Natural killer cell (primary cell): ENCODE measurements at places on chromosomes 5 and 9.

- DNase-seq, result no peak
- H3K27me3 ChIP-seq, result no peaks in the 10 kb centered on the region
- H3K4me3 ChIP-seq, result no peak overlapping the region
- H3K4me1 ChIP-seq, result no peaks in the 10 kb centered on the region
- no peaks in the 10 kb centered on the region for H3K36me3 ChIP-seq
Measured at GRCh38 chr5:125450771-125451170, 704.3 kb upstream of the ZNF608 start.

- H3K4me1 ChIP-seq, result peaks cover 23% of the 10 kb centered on the region
- DNase-seq, result no peak
- H3K27ac ChIP-seq, result peak overlapping the region; percentile 95
- peaks cover 7% of the 10 kb centered on the region for H3K36me3 ChIP-seq
- H3K27me3 ChIP-seq, result no peaks in the 10 kb centered on the region
Measured at GRCh38 chr9:113409481-113409880, 994 bp downstream of the POLE3 start.

- no peak overlapping the region for H3K27ac ChIP-seq
- no peaks in the 10 kb centered on the region for H3K4me1 ChIP-seq
- H3K27me3 ChIP-seq, result no peaks in the 10 kb centered on the region
- no peaks in the 10 kb centered on the region for H3K36me3 ChIP-seq
- DNase-seq, result no peak
Measured at GRCh38 chr9:2613730-2614271, 7.8 kb upstream of the VLDLR start.

DNA sequence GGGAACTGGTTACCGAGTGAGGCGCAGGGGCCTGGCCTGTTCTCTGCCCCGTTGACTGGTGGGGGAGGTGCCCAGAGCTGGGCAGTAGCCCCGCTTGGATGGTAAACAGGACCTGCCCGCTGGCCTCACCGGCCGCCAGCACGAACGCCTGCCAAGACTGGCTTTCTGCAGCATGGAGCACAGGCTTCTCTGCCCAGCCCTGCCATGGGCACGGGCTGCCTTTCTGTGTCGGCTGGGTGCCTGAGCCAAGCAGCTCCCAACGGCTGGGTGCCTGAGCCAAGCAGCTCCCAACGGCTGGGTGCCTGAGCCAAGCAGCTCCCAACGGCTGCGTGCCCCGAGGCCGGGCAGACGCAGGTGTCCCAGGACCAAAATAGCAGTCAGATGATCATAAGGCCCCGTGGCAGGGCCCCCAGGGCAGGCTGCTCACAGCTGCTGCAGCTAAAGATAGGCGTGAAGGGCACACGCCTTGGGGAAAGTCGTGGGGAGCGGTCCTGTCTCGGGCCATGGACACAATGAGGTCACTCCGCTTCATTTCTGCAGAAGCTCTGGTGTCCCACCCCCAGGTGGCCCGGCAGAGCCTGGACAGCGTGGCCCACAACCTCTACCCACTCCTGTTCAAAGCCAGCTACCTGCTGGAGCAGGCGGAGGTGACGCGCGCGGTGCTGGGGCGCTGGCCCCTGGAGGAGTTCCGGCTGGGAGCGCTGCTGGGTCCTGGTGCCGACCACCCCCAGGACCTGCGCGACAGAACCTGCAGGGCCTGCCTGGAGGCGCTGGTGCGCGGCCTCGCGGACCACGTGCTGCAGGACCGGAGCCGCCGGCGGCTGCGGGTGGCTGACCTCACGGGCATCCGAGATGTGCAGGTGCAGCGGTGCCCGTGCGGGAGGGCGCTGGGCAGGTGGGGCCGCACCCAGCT lies at the start of gene LRRC14B:
LRRC14B (plus strand) TSS at position 460 of the 913 bp plus-strand sequence; CDS start at position 504, 44 bp downstream.
- H3K36me3 ChIP-seq, result no peaks in the 10 kb centered on the region
- H3K4me1 ChIP-seq, result peaks cover 9% of the 10 kb centered on the region
- DNase-seq, result no peak
- H3K27me3 ChIP-seq, result no peaks in the 10 kb centered on the region
- no peak within 1 kb of the TSS for H3K27ac ChIP-seq

DNA sequence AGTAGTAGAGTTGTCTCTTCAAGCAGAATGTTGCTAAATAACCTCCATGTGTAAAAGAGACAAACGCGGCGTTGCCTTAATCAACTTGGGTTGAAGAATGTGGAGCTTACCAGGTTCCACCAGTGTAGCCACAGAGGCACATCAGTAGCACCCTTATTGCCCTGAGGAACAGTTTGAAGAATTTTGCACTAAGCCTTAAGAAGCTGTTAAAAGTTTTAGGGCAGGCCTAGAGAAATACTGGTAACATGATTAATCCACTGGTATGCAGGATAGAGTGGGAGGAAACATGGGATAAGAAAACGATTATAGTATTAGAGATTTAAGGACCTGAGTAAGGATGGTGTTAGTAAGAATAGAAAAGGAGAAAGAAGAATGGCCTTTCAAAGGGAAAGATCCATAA lies 100.6 kb downstream of the ZCCHC7 start:
- no peaks in the 10 kb centered on the region for H3K36me3 ChIP-seq
- no peak overlapping the region for H3K4me3 ChIP-seq
- no peak for DNase-seq

DNA sequence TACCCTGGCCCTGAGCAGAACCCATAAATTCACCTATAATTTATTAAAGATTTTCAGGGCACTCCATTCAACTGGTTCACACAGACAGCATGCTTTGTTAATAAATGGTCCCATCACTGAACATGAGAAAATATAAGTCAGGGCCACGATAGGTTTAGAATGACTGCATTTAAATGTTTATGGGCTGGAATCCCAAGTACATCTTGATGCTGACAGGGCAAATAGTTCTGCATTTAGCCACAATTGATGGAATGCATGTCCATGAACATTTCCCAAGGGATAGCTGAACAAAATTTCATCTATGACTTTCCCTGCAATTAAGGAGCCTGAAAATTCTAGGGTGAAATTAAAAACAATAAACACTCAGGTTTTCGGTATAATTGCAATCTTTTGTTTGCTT lies 124.5 kb downstream of the CAAP1 start:
- no peaks in the 10 kb centered on the region for H3K36me3 ChIP-seq
- no peak overlapping the region for H3K4me3 ChIP-seq
- no peaks in the 10 kb centered on the region for H3K4me1 ChIP-seq
- H3K27me3 ChIP-seq, result no peaks in the 10 kb centered on the region

DNA sequence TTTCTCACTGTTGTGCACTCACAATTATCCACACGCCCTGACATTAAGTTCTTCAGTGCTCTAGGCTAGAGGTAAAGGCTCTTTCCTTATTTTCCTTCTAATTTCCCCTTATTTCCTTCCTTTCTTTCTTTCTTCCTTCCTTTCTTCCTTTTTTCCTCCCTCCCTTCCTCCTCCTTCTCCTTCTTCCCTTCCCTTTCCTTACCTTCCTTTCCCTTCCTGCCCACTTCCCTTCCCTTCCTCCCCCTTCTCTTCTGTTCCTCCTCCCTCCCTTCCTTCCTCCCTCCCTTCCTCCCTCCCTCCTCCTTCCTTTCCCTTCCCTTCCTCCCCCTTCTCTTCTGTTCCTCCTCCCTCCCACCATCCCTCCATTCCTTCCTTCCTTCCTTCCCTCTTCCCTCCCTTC lies 317.0 kb upstream of the IRX1 start:
- no peaks in the 10 kb centered on the region for H3K4me1 ChIP-seq
- no peaks in the 10 kb centered on the region for H3K27me3 ChIP-seq
- H3K4me3 ChIP-seq, result no peak overlapping the region
- no peaks in the 10 kb centered on the region for H3K36me3 ChIP-seq
- H3K27ac ChIP-seq, result no peak overlapping the region

DNA sequence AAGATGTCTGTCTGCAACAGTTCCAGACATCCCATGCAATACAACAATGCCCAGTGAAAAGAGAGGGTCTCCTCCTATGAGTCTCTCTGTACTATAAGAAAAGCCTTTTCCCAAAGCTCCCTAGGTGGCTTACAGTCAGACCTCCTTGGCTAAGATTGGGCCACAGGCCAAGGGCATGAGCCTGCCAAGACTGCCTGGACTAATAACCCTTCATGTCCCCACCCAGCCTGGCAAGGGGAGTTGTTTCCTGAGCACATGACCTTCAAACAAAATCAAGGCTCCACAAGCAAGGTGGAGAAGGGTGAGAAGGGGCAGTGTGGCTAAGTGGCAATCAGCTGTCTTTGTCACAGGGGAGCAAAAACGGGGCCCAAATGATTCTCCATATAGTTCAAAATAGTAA lies 75.6 kb upstream of the ZSWIM6 start:
- H3K4me1 ChIP-seq, result no peaks in the 10 kb centered on the region
- H3K4me3 ChIP-seq, result no peak overlapping the region
- DNase-seq, result no peak
- no peaks in the 10 kb centered on the region for H3K27me3 ChIP-seq
- no peak overlapping the region for H3K27ac ChIP-seq
- H3K36me3 ChIP-seq, result no peaks in the 10 kb centered on the region

DNA sequence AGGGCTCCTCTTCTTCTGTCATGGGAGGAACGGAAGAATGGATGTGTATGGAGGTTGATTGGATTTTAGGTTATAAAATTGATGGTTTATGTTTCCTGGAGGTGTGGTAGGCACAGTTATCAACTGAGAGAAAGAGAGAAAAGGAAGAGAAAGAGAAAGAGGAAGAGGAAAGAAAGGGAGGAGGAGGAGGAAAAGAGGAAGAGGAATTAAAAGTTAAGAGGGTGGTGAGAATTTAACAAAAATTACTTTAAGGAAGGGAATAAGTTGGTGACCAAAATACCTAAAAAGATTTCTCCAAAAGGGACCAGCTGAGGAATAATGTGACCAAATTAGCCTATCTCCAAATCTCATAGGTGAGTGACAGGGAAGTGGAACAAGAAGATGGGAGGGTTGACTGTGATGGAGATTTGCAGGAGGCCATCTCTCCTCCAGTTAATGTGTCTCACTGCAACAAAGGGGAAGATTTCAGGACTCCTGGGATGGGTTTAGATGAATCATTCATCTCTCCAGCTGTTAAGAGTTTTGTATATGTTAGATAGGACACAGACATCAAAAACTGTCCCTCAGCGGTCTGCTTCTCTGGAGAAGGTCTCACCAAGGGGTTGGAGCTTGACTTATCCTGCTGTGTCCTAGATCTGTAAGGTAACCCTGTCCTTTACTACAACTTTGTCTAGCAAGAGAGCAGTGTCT lies 76.0 kb upstream of the TMC1 start:
- no peaks in the 10 kb centered on the region for H3K27me3 ChIP-seq
- H3K36me3 ChIP-seq, result no peaks in the 10 kb centered on the region
- no peak for DNase-seq
- peaks cover 14% of the 10 kb centered on the region for H3K4me1 ChIP-seq

DNA sequence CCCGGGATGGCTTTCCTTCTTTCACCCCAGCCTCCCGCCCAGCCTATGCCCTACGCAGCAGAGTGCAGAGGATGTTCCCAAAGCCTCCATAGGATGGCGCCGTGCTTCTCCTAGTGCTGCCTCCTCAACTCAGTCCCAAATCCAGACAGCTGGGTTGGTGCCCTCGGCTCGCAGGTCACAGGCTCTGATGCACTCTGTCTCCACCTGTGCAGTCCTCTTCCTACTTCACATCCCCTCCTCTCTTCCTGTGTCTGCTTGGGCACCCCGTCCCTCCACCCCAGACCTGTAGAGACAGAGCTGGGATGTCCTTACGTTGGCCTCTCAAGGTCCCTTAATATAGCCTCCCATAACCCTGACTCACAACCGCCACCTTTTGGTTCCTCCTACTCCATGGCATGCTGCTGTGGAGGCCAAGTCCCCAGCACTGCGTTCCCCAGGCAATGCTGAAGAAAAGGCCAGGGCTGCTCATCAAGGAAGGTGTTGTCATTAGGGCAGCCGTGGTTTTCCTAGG lies 314.4 kb downstream of the GADD45G start:
- H3K27me3 ChIP-seq, result no peaks in the 10 kb centered on the region
- H3K36me3 ChIP-seq, result no peaks in the 10 kb centered on the region
- H3K4me1 ChIP-seq, result peaks cover 3% of the 10 kb centered on the region

GRCh38 chr9:117681888-117682287 lies 22.3 kb upstream of the TLR4 start:
- no peaks in the 10 kb centered on the region for H3K4me1 ChIP-seq
- no peaks in the 10 kb centered on the region for H3K36me3 ChIP-seq
- no peak for DNase-seq
- no peaks in the 10 kb centered on the region for H3K27me3 ChIP-seq
- no peak overlapping the region for H3K27ac ChIP-seq
- no peak overlapping the region for H3K4me3 ChIP-seq

DNA sequence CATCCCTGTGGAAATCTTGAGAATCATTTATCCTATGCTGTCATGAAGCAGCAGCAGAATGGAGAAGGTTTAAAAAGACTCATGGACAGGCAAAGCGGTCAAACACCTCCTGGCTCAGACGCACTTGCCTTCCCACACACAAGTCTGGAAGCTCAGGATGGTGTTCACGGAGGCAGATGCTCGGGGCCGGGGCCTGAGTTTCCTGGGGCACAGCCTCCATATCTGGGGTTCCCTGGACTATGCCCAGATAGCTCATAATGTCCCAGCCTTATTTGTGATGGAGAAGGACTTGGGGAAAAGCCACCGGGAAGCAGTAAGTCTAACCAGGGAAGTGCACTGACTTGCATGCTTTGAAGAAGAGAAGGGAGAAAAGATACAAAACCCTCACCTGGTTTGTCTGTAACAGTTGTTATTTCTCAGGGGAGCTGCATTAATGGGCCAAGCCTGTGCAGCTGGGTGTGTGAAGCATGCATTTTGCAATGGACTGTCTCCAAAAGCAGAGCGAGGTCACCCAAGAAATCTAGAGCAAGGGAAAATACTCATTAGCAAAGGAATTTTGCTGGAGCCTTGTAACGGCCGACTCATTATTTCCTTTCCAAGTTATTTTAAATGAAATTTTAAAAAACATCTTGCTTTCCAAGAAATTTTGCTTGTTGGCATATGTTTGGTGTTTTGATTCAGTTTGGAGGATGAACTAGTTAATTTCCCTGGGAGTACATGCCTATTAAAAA lies 3.4 kb downstream of the S1PR3 start:
- no peak overlapping the region for H3K27ac ChIP-seq
- no peaks in the 10 kb centered on the region for H3K36me3 ChIP-seq
- no peak overlapping the region for H3K4me3 ChIP-seq
- DNase-seq, result no peak

DNA sequence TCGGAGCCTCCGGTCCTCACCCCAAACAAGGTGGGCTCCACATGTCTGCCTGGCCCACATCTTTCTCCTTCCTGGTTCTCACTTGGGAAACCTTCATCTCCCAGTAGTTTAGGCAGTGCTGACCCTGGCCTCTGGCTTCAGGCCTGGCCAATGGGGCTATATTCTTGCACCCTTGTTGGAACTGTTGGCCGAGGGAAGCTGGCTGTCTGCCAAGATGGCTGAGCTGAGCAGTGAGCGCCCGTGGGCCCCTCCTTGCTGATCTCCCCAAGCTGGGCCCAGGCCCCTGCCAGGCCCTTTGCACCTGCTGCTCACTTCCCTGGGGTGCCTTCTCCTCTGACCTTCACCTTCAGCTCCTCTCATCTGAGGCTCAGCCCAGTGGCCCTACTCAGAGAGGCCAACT lies 31.3 kb downstream of the TSPAN17 start:
- H3K4me1 ChIP-seq, result peaks cover 16% of the 10 kb centered on the region
- H3K4me3 ChIP-seq, result no peak overlapping the region
- H3K27me3 ChIP-seq, result peaks cover 30% of the 10 kb centered on the region
- H3K27ac ChIP-seq, result no peak overlapping the region
- no peaks in the 10 kb centered on the region for H3K36me3 ChIP-seq
